ENCODE measurements at places on chromosomes 4 and X. TPM values are rescaled to one million over a fixed set of nuclear protein-coding genes. Genes with fewer than 3 reads are reported as not detected.

The MAGEA4 gene
- not detected for polyA plus RNA-seq

DNA sequence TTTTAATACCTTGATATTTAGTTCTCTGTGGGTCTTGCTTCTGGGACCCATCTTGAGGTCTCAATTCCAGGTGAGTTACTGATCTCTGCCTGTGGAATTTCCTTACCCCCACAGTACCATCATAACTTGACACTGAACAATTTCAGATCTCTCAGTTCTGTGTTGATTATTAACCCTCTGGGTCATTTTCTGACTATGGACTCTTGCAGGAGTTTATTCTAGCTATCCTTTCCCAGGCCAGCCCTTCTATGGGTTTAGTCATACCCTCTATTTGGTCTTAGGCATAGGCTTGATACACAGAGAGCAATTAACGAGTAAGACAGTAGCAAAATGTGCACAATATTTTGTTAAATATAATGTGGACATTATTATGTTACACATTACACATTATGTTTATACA lies 3.7 kb upstream of the SPARCL1 start:
- DNase-seq = no peak

DNA sequence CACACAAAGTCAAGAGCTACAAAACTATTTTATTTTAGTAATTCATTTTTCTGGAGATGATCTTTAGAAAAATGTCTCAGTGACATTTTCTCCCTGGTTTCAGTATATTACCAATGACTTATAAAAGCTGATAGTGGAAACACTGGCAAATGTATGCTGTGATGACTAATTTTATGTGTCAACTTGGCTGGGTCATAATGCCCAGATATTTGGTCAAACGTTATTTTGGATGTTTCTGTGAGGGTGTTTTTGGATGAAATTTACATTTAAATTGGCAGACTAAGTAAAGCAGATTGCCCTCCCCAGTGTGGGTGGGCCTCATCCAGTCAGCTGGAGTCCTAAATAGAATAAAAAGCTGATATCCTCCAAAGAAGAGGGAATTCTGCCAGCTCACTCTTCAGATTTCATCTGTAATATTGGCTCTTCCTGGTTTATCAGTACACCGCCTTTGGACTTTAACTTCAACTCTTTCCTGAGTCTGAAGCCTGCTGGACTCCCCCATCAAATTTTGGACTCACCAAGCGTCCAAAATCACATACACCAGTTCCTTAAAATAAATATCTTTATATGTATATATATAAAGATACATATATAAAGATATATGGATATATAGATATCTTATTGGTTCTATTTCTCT lies 31.2 kb upstream of the RAB40A start:
- DNase-seq = no peak

- DNase-seq = no peak
Measured at GRCh38 chr4:176084769-176085168, 19.1 kb downstream of the WDR17 start.

GRCh38 chr4:18227880-18228279 lies 206.3 kb upstream of the LCORL start:
- DNase-seq = no peak

The LONRF3 gene
- 1.1 TPM for polyA plus RNA-seq

DNA sequence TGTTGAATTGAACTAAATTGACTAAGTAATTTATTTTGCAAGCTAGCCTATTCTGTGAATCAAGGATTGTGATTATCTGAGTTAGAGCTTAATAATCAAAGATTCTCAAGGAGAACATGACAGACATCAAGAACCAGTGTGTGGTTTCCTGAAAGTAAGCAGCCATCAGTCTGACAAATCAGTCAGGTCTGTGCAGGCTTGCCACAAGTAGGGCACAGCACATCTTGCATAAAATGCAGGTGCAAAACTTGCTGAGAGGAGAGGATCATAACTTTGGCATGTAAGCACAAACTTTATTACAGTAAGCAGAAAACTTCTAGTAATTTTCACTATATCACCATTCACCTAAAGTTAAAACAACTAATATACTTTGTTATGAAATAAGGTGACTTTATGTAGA lies 22.5 kb downstream of the FAM241A start:
- no peak for DNase-seq

- no peak for DNase-seq
Measured at GRCh38 chr4:184693056-184693455, 40.8 kb downstream of the CENPU start.

GRCh38 chrX:46577221-46578005 lies 3.8 kb downstream of the CHST7 start:
- DNase-seq = no peak

- peak; percentile 7 for DNase-seq
Measured at GRCh38 chr4:103915224-103915869, 195.6 kb upstream of the TACR3 start.
